Neural progenitor cell (in vitro differentiated cells): ENCODE measurements at places on chromosomes 2 and 18.
A peak's percentile ranks its signal among the peaks of the same experiment; 100 is the strongest.

- H3K4me1 ChIP-seq: peaks cover 21% of the 10 kb centered on the region
- no peaks in the 10 kb centered on the region for H3K27me3 ChIP-seq
- H3K36me3 ChIP-seq: no peaks in the 10 kb centered on the region
- no peak for DNase-seq
- H3K4me3 ChIP-seq: no peak overlapping the region
Observed at GRCh38 chr2:85291425-85292023, 36.3 kb downstream of the TGOLN2 start.

DNA sequence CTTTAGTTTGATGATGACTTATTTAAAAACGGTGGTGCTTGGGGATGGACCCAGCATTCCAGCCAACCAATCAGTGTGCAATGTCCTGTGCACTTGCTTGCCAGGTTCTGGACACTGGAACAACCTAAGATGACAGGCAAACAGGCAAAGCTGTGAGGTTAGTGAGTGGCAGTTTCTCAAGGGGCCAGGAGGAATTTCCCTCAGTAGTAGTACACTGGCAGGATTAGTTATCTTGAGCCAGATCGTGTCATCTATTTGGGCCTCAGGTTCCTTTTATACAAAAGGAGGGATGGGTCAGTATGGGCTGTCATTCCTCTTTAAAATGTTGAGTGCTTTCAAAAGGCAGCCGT, 26.6 kb downstream of the MAP4K4 start:
- no peak overlapping the region for H3K27ac ChIP-seq
- H3K27me3 ChIP-seq: no peaks in the 10 kb centered on the region
- no peaks in the 10 kb centered on the region for H3K36me3 ChIP-seq
- H3K4me1 ChIP-seq: peaks cover 5% of the 10 kb centered on the region

DNA sequence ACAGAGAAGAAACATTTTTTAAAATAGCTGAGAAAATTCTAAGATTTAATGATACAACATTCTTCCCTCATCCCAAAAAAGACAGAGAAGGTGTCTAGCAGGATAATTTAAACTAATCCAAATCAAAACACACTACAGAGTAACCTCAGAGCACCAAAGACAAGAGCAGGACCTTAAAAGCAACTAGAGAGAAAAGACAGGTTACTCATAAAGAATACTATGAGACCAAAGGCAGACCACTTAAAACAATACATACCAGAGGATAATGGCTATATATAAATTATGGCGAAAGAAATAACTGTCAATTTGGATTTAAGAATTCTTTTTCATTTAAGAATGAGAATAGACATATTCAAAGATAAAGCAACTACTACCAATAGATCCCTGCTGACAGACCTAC, 40.0 kb downstream of the HDLBP start:
- H3K27me3 ChIP-seq: no peaks in the 10 kb centered on the region
- no peak overlapping the region for H3K27ac ChIP-seq
- H3K4me1 ChIP-seq: no peaks in the 10 kb centered on the region
- no peaks in the 10 kb centered on the region for H3K36me3 ChIP-seq
- no peak for DNase-seq

DNA sequence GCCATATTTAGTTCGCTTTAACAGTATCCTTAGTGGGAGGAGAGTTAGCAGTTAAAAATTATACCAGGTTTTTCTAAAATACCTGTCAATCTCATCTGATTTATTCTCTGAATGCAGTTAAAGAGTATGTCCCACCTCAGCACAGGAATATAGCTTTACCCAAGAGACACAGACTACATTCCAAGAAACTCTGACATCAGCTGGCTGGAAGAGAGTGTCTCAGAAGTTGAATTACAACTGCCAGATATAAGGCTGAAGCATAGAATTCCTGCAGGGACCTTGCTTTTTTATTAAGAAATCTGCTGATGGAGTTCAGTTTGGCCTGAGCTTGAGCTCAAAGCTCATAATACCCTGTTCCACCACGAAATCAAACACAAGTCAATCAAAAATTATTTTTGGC, 25.4 kb upstream of the CNTNAP5 start:
- H3K4me1 ChIP-seq: no peaks in the 10 kb centered on the region
- no peak for DNase-seq
- no peaks in the 10 kb centered on the region for H3K36me3 ChIP-seq
- no peak overlapping the region for H3K27ac ChIP-seq
- no peaks in the 10 kb centered on the region for H3K27me3 ChIP-seq

GRCh38 chr2:129329574-129329973, 649.9 kb upstream of the RAB6C start:
- H3K27me3 ChIP-seq: no peaks in the 10 kb centered on the region
- H3K36me3 ChIP-seq: no peaks in the 10 kb centered on the region
- no peak overlapping the region for H3K4me3 ChIP-seq
- no peak overlapping the region for H3K27ac ChIP-seq
- H3K4me1 ChIP-seq: no peaks in the 10 kb centered on the region

GRCh38 chr2:160541745-160542144, 48.1 kb upstream of the RBMS1 start:
- DNase-seq: no peak
- no peaks in the 10 kb centered on the region for H3K4me1 ChIP-seq
- H3K27me3 ChIP-seq: no peaks in the 10 kb centered on the region

GRCh38 chr2:10909050-10909995, 2.4 kb upstream of the KCNF1 start:
- no peak overlapping the region for H3K27ac ChIP-seq
- H3K36me3 ChIP-seq: no peaks in the 10 kb centered on the region
- DNase-seq: peak; percentile 76
- peaks cover 3% of the 10 kb centered on the region for H3K4me1 ChIP-seq

GRCh38 chr2:57908736-57909161, 137.9 kb upstream of the VRK2 start:
- no peaks in the 10 kb centered on the region for H3K27me3 ChIP-seq
- peaks cover 8% of the 10 kb centered on the region for H3K4me1 ChIP-seq
- H3K36me3 ChIP-seq: no peaks in the 10 kb centered on the region
- no peak overlapping the region for H3K27ac ChIP-seq
- DNase-seq: no peak
- H3K4me3 ChIP-seq: no peak overlapping the region

- H3K27me3 ChIP-seq: peaks cover 99% of the 10 kb centered on the region
- no peak overlapping the region for H3K27ac ChIP-seq
- no peaks in the 10 kb centered on the region for H3K36me3 ChIP-seq
- DNase-seq: peak; percentile 85
- H3K4me1 ChIP-seq: peaks cover 20% of the 10 kb centered on the region
Observed at GRCh38 chr2:120347396-120348060, 1.6 kb downstream of the INHBB start.

DNA sequence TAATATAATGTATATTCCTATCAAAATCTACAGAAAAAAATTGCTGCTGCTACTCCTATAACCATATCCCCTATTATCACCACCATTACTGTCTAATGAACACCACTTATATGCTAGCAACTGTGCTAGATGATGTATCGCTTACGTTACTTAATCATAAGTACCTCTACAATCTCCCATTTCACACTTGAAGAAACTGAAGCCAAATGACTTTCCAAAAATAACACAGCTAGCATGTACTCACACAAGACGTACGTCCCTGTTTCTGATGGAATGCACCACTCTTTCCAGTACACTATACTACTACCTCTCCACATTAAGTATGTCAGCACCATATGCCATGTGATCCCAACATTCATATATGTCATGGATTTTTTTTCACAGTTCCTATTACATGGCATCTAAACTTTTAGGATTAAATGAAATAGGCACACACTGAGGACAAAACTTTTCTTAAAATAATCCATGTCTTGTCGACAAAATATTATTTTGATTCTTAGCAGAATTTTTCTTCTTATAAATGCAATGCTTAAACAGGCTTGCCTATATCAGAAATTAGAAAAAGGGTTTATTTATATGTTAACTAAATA, 112.8 kb downstream of the NBAS start:
- H3K4me1 ChIP-seq: no peaks in the 10 kb centered on the region
- H3K36me3 ChIP-seq: peaks cover 5% of the 10 kb centered on the region
- DNase-seq: no peak
- no peak overlapping the region for H3K4me3 ChIP-seq

DNA sequence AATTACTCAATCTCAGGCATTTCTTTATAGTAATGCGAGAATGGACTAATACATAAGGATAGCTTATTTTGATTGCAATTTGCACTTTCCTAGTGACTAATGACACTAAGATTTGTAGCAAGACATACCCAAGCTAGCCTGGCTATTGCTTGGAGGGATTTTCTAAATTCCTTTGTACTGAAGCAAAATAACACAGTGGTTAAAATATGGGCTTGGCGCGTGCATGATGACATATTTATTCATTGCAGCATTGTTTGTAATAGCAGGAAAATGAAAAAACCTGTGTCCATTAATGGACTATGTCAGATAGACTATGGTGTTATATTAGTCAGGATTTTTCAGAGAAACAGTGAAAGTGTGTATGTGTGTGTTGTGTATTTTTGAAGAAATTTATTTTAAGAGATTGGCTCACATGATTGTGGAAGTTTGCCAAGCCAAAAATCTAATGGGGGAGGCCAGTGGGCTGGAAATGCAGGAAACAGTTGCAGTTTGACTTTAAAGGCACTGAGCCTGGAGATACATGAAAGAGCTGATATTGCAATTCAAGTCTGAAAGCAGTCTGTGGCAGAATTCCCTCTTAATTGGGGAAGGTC, 16.7 kb upstream of the LAPTM4A start:
- peaks cover 11% of the 10 kb centered on the region for H3K4me1 ChIP-seq
- no peak overlapping the region for H3K4me3 ChIP-seq
- no peaks in the 10 kb centered on the region for H3K27me3 ChIP-seq
- no peaks in the 10 kb centered on the region for H3K36me3 ChIP-seq
- no peak overlapping the region for H3K27ac ChIP-seq
